Activated CD4-positive, alpha-beta T cell treated with anti-CD3 and anti-CD28 coated beads for 1 hour (primary cell): ENCODE measurements at places on chromosomes 6 and 20.

DNA sequence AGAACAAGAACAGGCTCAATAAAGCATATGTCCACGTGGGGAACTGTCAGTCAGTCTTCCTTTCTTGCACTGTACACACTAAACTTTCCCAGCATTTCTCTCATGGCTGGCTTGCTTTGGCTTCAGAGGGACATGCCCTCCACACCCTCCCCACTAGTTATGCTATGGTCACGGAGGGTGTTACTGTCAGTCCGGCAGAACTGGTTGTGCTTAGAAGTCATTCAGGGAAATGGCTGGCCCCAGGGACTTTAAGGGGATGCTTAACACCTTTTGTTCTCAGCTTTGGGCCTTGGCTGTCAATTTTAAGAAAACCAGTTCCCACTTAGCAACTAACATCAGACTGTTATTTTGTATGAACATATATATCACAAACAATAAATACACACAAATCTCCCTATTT, 55.1 kb downstream of the ELOVL5 start:
- DNase-seq: no peak

DNA sequence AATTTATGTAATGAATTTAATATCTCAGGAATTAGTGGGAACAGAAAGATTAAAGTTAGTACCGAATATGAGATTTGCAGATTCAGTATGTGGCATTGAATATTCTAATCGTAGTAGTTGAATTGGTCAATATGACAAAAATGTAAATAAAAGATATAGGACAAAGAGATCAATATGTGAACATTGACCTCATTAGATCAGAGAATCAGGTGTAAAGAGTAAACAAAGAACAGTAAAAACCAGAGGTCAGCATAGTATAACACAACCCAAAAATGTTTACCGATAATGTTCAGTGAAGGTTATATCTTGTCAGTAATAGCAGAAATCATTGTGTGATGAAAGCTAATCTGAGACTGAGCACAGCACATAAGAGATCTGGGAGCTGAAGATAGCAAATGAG, 152.0 kb downstream of the FAM83B start:
- DNase-seq: no peak

GRCh38 chr20:46804126-46804525, 90.5 kb upstream of the EYA2 start:
- DNase-seq: no peak

DNA sequence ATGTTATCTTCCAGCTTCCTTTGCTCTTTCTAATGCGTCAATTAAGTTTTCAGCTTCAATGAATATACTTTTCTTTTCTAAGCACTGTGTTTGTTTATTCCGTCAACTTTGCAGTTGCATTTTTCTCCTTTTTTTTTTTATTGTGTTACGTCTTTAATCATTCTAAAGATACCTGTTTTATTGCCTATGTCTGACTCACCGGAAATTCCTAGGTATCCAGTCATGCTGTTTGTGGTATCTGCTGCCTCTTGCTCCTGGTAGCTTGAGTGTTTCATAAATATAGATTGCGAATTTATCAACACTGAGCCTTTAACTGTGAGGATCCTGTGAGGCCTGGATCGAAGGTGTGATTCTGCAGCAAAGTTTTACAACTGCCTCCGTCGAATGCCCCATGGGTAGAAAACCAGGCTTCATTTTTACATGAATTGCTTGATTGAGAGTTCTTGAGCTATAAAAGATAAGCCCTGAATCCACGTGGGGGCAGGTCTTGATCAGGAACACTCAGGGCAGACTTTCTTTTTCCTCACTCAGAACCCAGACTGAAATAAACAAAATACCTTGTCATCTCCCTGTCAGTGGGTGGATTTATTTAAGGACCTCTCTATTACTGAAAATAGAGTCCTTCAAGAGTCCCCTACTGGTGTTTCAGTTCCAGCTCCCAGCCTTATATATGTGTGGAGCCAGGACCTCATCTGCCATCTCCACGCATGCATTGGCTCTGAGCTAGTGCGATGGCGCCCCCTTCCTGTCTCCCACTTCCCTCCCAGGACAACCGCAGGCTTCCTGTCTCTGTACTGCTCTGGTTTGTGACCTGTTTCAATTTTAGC, 60.1 kb upstream of the LRRC1 start:
- no peak for DNase-seq

GRCh38 chr6:104653781-104654180, 205.9 kb downstream of the HACE1 start:
- no peak for DNase-seq

GRCh38 chr6:6176586-6177228, 143.8 kb downstream of the F13A1 start:
- DNase-seq: no peak

DNA sequence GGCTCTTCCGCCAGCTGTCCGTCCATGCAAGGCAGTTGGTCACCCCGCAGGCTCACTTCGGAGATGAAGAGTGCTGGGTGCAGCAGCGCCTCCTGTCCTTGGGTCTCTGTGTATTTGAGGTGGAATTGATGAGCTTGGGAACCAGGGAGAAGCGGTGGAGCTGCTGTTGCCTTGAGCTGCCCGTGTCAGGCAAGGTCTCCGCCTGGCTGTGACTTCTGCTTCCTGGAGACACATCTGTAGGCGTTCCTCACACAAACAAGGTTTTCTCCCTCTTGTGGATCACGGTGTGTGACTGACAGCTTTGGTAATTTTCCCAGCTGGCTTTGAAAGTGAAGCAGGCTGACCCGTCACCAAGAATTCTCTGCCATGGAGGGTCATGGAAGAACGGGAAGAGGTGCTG, 2.5 kb upstream of the SLC17A9 start:
- no peak for DNase-seq

GRCh38 chr20:53045941-53046340, 73.8 kb downstream of the TSHZ2 start:
- DNase-seq: no peak

GRCh38 chr20:62666736-62667529, 24.6 kb downstream of the SLCO4A1 start:
- no peak for DNase-seq

GRCh38 chr6:32774426-32774825, 11.1 kb upstream of the HLA-DQB2 start:
- no peak for DNase-seq

DNA sequence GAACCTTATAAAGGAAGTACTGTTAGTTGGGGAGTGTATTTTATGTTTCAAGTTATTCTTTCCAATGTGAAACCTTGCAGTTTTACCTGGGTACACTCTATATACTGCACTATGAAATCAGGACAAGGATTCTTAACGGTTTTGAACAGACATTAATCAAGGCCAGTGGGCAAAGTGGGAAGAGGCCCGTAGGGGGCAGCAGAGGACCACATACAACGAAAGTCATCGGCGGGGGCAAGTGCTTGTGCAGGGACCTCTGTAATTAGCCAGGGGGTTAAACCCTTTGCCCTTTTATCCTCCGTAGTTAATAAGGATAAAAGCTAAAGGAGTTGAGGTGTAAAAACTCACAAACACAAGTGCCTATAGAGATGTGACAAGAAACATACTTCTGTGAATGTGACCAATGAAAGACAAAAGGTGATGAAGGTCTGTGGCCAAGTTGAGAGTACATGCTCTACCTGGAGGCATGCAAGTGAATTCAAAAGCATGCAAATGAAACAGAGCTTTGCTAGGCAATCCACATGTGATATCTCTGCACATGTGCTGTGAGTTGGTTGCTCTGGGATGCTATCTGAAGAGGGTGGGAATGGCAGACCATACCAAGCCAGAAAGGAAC, 392.7 kb upstream of the MAN1A1 start:
- peak; percentile 16 for DNase-seq

DNA sequence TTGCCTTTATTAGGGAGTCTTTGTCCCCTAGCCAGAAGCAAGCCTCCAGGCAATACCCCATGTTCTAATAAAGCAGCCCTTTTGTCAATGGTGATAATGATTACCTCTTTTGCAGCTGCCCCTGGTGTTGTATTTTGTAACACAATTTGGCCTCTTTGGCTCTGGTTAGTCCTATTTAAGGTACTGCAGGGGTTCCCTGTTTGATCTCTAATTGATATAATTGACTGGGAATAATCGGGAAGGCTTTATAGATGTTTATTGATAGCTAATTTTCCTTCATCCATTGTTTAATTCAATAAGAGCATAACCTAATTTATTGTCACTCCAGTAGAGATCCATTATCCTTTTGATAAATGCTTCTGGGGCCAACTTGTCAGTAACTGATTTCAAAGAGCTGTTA, 537.2 kb downstream of the PKHD1 start:
- DNase-seq: no peak
